Foreskin fibroblast (primary cell): ENCODE measurements at places on chromosomes 2 and 18.

- DNase-seq = no peak
Observed at GRCh38 chr2:204021290-204022081, 84.9 kb downstream of the ICOS start.

DNA sequence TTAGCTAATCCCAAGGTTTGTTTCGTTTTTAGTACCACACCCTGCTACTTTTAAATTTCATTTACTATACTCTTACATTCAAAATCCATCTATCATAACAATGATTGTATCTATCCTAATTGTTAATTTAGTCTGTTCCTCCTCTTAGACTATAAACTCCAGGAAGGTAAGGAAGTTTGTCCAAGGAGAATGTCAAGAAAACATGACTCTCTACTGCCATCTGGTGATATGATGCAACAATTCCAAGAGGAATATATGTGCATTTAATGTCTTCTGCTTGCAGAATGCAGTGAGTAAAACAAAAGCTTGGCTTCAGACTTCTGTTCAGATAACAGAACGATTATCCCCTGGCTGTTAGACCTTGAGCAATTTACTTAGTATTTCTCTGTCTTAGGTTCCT lies 1267.1 kb downstream of the LRP1B start:
- DNase-seq = peak; percentile 75

- peak; percentile 66 for DNase-seq
Observed at GRCh38 chr18:56709463-56709862, 58.3 kb downstream of the WDR7 start.

DNA sequence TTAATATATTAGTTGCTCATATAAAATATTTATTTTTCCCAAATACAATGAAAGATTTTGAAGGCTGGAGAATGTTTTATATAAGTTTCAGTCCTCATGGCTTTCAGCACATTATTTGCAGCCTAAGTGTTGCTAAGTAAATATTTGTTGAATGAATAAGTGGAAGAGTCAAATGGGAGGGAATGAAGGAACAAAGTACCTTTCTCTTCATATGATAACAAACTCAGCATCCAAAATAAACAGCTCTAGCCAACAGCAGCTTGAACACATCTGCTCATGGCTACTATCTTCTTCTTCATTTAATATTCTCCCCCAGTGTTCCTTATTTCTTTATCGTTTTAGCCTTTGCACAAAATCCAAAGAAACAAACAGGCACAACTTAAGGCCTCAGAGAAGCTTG lies 385.2 kb upstream of the PIK3C3 start:
- DNase-seq = no peak

DNA sequence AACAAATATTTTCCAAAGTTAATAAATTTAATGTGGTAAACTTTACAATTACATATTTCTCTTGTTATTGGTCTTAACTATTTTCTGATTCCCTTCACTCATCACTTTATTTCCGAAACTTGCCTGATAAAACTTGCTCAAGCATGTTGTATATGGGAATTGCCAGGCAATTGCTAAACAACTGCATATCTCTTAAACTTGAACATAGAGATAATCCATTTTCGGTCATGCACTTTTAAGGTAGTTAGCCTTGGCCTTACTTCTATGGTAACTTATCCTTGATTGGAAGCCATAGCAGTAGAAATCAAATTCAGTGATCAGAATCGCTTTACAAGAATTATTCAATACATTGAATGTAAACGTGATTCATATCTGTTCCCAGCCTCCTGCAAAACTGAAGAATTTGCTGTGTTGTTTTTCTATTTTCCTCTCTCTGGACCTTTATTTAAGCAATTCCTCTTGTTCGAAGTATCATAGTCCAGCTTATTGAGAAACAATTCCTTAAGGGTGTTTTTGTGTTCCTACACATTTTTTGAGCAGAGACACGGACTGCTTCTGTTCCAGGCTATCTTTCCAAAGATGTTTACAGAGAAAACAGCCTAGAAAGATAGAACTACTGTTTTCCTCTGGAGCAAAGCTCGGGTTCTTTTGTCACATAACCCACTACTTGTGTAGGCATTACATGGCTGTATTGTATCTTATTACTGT lies 674.3 kb downstream of the IRS1 start:
- DNase-seq = peak; percentile 36

- no peak for DNase-seq
Observed at GRCh38 chr2:234305846-234306245, 191.0 kb downstream of the ARL4C start.

DNA sequence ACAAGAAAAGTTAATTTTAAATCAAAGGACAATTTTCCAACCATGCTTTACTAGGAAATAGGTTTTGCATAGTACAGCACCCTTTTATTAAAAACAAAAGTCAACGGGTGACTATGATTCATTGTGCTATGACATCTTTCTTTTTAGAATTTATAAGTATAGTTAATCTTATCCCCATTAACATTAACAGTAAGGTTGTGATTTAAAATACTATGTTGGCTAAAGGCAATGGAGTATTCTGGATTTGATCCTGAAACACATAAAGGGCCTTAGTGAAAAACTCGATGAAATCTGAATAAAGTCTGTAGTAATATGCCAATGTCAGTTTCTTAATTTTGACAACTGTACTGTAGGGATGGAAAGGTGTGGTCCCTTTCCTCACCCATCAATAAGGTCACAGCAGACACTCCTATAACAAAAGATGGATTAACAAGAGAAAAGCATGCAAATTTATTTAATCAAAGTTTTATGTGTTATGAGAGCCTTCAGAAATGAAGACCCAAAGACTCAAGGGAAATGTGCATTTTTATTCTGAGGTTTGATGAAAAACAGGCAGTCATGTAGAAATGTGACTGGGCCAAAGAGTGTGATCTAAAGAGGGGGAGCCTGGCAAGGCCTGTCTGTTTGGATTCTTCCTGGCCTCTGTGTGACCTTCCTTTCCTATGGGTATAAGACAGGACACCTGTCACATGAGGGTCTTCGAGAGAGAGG lies 731.4 kb downstream of the TSN start:
- DNase-seq = no peak

DNA sequence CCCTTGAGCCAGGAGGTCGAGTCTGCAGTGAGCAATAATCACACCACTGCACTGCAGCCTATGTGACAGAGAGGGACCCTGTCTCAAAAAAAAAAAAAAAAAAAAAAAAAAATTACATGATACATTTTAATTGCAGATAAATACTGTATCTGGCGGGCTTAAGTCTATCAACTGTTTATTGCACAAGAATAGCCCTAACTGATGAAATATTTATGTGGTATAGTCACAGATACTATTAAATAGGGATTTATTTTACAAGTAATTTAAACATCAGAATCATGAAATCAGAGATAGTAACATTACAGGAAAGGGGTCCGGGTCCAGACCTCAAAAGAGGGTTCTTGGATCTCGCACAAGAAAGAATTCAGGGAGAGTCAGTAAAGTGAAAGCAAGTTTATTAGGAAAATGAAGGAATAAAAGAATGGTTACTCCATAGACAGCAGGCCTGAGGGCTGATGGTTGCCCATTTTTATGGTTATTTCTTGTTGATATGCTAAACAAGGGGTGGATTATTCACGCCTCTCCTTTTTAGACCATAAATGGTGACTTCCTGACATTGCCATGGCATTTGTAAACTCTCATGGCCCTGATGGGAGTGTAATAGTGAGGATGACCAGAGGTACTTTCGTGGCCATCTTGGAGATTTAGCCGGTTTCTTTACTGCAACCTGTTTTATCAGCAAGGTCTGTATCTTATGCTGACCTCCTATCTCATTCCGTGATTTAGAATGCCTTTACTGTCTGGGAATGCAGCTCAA lies 166.6 kb downstream of the PMAIP1 start:
- DNase-seq = no peak

GRCh38 chr2:44786045-44786816 lies 155.3 kb upstream of the SIX3 start:
- no peak for DNase-seq

- DNase-seq = no peak
Observed at GRCh38 chr2:161161074-161161706, 962 bp downstream of the TANK start.

GRCh38 chr18:63283305-63284094 lies 36.1 kb downstream of the BCL2 start:
- DNase-seq = no peak

- no peak for DNase-seq
Observed at GRCh38 chr2:177568893-177569292, 176.3 kb downstream of the AGPS start.

DNA sequence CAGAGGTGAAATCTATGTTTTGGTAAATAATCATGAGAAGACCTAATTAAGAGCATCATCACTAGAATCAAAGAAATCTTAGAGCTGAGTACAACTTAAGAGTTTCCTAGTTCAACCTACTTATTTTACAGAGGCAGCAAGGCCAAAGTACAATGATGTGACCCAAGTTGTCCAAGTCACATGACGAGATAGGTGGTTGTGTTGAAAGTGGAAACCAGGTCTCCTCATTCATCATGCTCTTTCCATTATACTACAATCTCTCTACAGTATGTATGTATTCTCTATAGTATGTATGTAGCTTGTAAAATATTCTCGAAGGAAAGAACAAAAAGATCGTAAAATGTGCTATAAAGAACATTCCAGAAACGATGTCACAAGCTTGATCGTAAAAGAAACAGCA lies 895.0 kb upstream of the FSHR start:
- DNase-seq = no peak
